ENCODE measurements at places on chromosomes 3 and 15.

DNA sequence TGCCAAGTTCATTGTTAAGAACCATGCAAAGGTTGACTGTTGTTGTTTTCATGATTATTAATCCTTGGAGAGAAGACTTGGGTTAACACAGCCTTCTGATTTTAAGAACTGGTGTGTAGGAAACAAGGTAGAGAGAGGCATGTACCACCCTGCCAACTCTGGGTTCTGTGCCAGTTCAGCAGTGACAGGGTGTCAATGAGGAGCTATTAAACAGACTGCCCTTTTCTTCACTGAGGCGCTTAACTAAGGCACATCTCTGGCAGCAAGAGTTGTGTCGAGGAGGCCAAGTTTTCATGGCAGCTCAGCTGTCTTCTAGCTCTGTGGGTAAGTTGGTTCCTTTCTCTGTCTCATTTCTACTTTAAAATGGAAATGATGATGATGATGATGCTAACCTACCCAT is 117.6 kb downstream of the FEZF2 start:
- no peak for ATAC-seq

DNA sequence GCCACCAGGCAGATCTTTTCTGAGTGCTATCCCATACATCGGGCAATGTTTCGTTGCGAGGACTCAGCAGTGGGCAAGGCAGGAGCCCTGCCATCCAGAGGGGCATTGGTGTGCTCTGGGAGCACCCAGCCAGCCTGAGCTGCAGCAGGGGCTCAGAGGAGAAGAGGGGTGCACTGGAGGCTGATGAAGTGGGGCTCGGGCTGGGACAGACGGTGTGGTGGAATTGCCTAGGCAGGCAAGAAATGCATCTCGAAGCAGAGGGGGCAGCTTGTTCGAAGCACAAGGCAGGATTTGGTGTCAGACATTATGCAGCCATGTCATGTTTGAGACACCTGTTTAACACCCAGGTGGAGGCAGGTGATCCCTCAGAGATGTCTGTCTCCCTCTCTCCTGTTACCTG is 19.3 kb downstream of the PAQR5 start:
- ATAC-seq: peak; percentile 21

- peak; percentile 30 for ATAC-seq
Measured at GRCh38 chr15:41513506-41514227, at the start of gene LTK. Gene LTK (minus strand): TSS chr15:41513827. CDS start chr15:41513709, 118 bp downstream.

DNA sequence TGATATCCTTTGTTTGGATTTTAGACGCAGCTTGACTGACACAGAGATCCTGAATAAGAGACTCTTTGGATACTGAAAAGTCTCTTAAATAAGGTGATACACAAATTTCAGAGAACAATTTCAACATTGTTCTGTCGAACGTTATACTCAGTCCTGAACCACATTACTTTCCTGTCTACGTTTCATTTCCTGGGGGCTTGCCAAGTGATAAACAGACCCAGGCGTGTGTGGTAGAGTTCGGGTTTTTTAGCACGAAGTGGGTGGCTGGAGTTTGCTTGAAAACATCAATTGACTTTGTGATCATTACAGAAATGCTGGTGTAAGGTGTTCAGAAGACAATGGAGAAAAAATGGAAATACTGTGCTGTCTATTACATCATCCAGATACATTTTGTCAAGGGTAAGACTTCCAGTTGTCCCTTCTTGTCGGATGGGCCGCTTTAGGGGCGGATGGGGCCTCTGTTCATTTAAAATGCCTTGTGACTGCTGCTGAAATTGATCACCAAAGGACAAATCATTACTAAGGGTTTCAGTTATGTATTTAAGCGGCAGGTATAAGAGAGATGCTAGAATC is at the start of gene CD96:
CD96 (plus strand) TSS at position 287 of the 573 bp plus-strand sequence; CDS start at position 339, 52 bp downstream.
- ATAC-seq: no peak

- no peak for ATAC-seq
Measured at GRCh38 chr3:16350597-16351318, 85.7 kb downstream of the OXNAD1 start.

DNA sequence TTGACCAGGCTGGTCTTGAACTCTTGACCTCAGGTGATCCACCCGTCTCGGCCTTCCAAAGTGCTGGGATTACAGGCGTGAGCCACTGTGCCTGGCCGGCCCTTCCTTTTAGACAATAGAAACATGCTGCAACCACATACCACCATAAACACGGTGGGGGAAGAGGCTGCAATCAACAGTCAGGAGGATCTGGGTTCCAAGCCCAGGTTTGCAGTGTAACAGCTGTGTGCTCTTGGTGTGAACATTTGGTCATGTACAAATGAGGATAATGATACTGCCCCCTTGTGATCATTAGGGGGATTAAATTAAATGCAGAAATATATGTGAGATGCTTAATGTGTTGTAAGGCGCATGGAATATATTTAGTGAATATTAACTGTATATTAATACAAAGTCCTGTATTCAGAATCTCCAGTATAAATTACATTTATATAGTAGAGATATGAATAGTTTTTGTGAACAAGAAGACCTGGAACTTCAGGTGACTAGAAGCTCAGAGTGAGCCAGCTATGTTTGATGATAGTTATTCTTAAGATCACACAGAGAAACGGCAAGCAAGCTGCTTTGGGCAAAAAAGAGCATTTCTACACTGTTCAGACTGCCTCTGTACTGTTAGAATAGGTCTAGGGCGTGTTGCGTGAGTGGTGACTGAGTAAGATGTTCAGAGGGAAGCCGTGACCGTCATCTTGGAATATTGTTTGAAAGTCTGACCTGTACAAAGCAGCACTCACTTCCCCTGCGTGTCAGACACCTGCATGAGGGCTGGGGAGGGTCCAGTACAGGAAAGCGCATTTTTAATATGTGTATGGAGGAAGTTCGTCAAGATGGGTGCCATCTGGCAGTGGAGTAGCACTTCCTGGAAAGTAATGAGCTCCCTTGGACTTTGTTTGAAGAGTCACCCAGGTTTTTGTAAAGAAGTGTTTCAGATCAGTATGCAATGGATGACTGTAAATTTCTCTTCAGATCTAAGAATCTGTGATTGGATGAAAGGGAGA is 125.8 kb downstream of the PGPEP1L start:
- peak; percentile 70 for ATAC-seq

DNA sequence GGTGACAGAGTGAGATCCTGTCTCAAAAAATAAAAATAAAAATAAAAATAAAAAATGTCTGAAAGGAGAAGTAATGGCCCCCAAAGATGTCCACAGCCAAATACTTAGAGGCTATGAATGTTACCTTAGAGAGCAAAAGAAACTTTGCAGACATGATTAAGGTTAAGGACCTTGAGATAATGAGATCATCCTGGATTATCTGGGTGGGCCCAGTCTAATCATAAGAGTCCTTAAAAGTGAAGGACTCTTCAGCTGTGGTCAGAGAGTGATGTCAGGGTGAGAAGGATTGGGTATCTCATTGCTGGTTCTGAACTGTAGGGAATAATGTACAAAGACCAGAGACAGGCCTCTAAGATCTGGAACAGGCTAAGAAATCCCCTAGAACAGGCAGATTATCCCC is 84.9 kb upstream of the POU1F1 start:
- ATAC-seq: no peak

DNA sequence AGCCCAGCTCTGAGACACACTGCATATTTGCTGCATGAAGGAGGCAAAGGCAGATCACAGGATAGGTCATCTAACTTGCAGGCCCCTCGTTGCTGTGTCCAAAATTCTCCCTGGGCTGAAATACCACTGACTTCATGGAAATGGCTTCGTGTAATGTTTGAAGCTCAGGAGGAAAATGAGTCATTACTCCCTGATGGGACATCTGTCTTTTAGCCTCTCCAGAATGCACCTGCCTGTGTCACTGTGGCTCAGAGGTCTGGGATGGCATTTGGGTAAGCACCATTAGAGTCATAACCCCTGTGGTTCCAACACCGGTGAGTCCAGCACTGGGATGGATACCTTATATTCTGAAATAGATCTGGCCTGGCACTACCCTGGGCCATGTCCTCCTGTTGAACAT is 51.5 kb downstream of the IL12A start:
- no peak for ATAC-seq

DNA sequence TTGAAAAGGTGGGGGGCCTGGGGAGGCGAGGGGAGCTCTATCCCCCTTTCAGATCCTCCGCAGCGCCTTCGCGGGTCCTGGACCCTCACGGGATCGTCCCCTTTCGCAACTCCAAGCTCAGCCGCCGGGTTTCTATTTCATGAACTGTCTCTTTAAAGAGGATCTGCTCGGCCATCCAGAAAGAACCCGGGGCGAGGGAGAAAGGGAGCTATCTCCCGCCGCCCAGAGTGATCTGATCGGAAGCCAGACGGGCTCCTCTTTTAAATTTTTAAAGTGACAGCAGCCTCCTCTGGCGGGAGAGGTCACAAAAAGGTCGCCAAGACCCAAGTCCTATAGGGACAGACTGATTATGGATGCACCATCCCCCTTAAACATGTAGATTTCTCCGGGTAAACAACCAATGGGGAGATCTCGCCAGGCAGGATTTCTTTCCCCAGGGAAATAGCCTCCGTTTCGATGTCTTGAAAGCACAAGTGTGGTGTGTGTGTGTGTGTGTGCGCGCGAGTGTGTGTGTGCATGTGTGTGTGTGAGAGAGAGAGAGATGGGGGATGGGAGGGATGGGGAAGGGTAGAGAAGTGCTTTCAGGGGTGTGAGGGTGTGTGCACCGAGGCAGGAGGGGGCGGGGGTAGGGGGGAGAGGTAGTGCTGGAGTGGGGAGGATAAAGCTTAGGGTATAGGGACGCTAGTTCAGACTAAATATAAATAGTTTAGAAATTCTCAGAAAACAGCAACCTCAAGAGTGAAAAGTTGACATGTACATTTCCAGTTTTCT is 516.1 kb downstream of the MECOM start:
- ATAC-seq: peak; percentile 39

- ATAC-seq: no peak
Measured at GRCh38 chr3:4595710-4596113, 102.6 kb downstream of the ITPR1 start.

GRCh38 chr15:77409259-77410156 is 10.4 kb downstream of the PEAK1 start:
- ATAC-seq: peak; percentile 32

DNA sequence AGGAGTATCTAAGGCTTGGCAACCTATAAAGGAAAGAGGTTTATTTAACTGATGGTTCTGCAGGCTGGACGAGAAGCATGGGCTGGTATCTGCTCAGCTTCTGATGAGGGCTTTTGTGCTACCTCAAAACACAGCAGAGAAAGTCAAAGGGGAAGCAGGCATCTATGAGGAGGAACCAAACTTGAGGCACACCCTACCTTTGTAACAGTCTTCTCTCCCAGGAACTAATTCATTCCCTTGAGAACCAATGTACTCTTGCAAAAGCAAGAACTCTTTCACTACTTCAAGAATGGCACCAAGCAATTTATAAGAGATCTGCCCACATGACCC is 109.0 kb downstream of the CGGBP1 start:
- ATAC-seq: no peak

GRCh38 chr15:46442901-46443590 is 808.2 kb downstream of the SQOR start:
- no peak for ATAC-seq

DNA sequence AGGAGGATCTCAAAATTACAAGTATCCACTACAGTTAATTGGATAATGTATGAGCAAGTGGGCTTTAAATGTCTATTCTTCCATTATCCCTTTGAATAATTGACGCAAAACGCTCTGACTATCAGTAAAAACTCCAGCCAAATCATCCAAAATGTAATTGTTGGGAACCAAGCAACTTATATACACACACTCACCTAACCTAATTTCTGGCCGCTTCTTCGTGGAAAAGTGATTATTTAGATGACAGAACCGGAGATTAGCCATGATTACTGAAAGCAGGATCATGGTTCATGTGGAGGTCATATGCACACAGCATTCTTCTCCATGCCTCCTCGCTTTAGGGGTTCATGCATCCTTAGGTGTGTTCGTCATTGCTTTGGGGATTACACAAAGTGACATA is 992.4 kb downstream of the NAALADL2 start:
- no peak for ATAC-seq

GRCh38 chr3:104388619-104389018 is 978.1 kb upstream of the ALCAM start:
- no peak for ATAC-seq

DNA sequence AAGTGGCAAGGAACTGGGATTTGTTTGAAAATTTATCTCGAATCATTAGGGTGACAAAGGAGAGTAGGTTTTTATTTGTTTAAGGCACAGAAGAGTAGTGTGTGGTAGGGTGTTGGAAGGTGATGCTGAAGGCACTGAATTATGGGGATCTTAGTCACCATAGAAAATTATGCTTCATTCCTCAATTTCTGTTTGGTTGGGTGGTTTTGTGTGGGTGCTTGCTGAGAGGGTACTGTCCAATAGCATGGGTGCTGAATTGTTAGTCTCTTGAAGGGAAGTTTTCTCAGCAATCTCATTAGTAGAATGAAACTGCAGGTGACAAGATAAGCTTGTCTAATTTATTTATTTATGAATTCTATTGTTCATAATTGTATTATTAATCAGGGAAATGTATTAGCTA is 610.9 kb downstream of the AGBL1 start:
- ATAC-seq: no peak

- no peak for ATAC-seq
Measured at GRCh38 chr15:88498996-88499395, 31.5 kb downstream of the MRPS11 start.

GRCh38 chr3:113454057-113454456 is 12.8 kb upstream of the CFAP44 start:
- no peak for ATAC-seq

DNA sequence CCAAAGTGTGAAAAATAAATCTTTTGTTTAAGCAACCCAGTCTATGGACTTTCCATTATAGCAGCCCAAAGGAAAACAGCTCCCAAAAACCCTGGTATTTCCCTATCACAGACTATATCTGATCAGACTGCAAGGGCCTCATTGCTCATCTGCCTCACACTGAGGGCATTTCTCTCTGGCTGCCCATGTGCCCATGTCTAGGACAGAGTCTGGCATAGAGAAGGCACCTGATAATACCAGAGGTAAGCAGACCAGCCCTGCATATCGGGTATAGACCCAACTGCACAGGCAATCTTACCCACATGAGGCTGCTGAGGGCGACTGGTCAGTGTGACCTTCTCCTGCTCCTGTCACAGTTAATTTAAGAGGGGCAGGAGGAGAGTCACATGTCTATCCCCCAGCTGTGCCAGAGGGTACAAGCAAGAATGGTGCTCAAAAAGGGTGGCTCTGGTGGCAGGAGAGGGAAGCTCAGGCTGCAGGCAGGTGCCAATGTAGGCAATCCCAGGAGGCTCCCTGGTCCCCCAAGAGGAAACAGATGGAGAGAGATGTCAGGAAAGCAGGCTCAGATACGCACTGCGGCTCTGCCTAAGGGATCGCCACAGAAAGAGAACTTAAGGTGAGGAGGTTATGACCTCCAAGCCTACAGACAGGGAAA is 3.1 kb downstream of the CSRNP1 start:
- ATAC-seq: no peak

- ATAC-seq: no peak
Measured at GRCh38 chr15:69762373-69763148, 309.9 kb downstream of the RPLP1 start.

Data from esophagus mucosa (tissue), 1 donor.